ENCODE measurements at places on chromosomes 5 and 9. TPM values are rescaled to one million over a fixed set of nuclear protein-coding genes. Genes with fewer than 3 reads are reported as not detected.

DNA sequence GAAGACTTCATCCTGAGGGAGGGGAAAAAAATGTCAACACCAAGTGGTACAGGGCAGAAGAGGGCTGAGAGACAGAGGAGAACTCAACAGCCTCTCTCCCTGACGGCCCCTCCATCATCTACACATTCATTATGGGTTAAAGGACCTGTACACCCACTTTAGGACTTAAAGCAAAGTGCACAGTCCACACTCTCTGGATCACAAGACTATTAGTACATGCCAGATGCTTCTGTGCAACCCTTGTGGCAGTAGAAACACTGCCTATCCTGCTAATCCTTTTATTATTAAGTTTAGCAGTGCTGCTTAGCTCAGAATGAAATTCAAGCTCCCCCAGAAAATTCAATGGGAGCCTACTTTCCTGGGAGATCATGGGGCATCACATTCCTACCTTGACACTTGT is 1.9 kb downstream of the FRMD3 start:
- DNase-seq, result no peak

DNA sequence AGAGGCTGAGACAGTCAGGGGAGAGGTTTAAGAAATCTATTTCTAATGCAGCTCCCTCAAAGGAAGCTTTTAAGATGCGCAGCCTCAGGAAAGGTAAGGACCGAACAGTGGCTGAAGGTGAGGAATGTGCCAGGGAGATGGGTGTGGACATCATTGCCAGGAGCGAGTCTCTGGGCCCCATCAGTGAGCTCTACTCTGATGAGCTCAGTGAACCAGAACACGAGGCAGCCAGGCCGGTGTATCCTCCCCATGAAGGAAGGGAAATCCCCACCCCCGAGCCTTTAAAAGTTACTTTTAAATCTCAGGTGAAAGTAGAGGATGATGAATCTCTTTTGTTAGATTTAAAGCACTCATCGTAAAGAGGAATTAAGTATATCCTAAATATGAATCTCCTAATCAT is 8.2 kb downstream of the CAVIN4 start:
- no peak for DNase-seq

PCDHB5 gene
- total RNA-seq, result 0.28 TPM

GRCh38 chr5:38607396-38607795 is 51.0 kb upstream of the LIFR start:
- DNase-seq, result no peak

GRCh38 chr5:62331921-62332320 is 25.9 kb downstream of the KIF2A start:
- no peak for DNase-seq
